ENCODE measurements at places on chromosomes 5 and 9.

- DNase-seq, result no peak
These were observed 1008.9 kb downstream of the EFNA5 start for GRCh38 chr5:106661866-106662265.

GRCh38 chr5:66144834-66145390 lies 812 bp downstream of the SREK1 start:
- no peak for DNase-seq

DNA sequence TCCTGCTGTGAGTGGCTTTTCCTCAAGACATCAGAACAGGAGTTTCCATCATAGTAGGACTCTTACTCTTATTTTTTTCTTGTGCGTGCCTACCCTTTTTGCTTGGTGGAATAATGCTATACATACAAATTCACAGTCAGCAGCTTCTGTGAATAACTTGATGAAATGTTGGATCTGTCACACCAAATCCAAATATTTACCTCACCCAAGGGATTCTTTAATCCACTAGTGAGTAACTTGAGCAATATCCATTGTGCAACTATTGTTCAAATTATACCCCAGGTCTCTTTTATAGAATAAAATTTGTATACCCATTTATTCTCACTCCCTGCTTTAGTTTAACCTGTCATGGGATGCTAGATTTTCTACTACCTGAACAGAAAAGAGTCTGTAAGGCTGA lies 1078.3 kb upstream of the EDIL3 start:
- no peak for DNase-seq

DNA sequence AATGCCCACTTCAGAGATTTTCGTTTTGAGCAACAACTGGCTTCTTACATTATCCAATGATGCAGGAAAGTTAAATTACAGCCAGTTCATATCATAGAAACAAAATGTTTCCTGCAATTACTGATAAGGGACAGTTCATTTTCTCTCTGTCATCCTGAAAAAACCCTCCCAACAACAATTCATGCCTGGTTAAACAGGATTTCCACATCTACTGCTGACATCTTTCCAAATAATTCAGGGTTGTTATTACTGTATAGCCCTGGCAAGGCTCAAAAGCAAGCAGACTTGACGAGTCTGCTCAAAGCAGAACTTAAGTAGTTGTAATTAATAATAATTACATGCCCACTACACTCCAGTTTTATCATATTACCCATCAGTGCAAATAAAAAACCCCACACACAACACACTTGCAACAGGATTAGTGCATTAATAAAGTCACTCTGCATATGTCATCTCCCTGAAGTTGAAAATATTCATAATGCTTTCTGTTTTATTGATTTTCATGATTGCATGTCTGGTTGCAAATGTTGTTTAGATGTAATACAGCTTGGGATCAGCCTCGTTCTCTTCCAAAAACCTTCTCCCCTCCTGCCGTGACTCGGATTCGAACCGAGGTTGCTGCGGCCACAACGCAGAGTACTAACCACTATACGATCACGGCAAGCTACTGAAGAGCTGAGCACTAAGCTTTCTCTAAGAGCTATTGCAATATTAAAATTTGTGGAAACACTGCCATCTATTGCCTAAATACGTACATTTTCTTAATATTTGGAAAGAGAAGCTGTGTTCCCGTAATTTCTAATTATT lies 119.6 kb upstream of the NFIB start:
- no peak for DNase-seq

DNA sequence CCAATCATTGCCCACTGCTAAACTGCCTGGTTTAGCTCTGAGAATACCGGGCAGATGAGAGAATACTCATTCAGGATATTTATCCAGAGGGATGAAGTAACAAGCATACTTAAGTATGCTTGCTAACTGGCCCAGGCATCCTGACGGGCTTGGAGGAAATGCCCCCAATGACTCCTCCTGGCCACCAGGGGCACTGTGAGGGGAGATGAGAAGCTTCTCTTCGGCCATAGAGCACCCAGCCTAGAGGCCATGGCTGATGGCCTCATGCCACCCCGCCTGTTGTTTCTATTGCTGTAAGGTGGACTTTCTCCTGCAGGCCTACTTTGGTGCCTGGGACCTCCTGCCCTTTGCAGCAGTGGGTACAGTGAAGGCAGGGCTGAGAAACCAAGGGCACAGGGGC lies 134.5 kb upstream of the FSTL4 start:
- DNase-seq, result peak; percentile 23

GRCh38 chr9:97758334-97758916 lies 61.3 kb upstream of the XPA start:
- no peak for DNase-seq

DNA sequence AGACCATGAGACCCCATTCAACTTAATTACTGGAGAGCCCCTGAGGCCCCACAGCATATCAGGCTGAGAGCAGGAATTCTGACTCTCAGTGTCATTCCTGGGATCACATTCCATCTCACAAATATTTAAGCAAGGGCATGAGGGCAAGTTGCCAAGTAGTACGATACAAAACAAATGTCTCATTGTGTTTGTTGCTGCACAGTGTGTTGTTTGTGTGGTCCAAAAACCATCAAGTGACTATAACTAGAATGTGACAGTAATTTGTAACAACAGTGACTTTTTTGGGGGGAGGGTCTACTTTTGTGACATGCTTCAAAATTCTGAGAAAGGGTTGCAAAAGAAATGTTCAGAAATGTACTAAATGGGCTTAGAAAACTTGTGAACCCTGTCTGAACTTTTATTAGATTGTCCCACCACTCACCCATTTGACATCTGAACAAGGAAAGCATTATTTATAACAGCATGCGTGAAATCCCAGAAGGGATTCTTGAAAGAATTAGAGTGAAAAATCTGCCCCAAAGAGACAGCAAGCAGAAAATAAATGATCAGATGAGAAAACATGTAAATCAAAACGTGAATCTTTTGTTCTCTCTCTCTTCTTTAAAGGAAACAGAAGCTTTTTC lies 347.0 kb downstream of the NTRK2 start:
- no peak for DNase-seq

- no peak for DNase-seq
These were observed 103.0 kb downstream of the SPATA31D1 start for GRCh38 chr9:82091610-82092009.

DNA sequence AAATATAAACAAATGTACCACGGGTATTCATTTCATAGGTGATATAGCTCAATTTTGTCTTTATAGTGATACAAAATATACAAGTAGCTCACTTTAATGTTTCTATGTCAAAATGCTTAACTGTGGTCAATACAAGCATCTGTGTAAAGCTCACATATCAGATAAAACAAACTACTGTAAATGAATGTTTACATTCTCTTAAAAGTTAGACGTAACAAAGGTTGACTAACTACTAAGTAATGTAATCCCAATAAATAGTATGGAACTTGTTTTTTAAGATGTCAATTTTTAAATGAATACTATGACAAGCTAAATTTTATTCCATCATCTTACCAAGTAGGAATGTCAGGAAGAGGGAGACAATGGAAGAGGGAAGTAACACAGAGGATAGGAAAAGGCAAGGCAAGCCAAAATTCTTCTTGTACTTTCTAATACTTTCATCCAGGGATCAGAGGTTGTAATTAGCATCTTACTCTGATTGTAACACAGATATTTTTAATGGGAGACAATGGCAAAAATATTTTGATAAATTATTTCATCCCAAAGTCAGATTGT lies 105.5 kb downstream of the STRBP start:
- no peak for DNase-seq

GRCh38 chr9:135144581-135145170 lies 57.2 kb downstream of the OLFM1 start:
- no peak for DNase-seq

- no peak for DNase-seq
These were observed 195.1 kb downstream of the SMARCA2 start for GRCh38 chr9:2210201-2210600.

DNA sequence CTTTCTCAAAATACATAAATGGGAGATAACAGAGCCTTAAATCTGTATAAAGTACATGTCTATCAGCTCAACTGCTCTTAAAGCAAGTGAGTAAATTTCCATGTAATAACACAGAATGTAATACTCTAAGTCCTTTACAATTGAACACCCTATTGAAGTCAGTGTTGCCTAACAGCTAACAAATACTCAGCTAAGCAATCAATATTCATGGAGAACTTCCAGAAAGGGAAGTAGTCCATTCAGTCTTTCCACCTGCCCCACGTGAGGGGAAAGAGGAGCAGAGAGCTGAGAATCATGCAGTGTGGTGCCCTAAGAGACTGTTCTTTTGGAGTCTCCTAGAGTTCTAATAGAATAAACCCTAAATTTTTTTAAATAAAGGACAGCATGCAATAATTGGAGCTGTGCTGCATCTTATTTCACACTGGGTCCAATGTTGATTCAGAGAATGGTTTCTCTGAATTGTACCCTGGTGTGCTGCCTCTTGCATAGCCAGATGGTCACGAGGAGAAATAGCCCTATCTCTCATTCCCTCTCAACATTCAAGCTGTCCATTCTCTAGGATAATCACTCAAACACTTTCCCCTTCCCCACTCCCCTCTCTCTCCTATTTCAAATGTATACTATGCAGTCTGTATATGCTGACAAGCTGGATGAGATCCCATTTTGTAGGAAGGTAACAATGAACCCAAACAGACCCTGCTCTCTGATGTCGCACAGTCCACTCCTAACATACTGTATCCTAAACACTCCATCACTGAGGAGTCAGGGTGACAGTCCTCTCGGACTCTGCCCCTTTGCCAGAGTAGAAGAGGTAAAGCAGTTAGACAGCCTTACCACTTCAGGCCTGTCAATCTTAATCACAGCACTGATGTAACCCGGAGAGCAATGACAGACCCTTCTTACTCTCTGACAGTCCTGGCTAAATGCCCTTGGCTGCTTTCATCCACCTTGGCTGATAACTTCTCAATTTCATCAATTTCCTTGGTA lies 134.8 kb downstream of the EPB41L4A start:
- DNase-seq, result no peak

DNA sequence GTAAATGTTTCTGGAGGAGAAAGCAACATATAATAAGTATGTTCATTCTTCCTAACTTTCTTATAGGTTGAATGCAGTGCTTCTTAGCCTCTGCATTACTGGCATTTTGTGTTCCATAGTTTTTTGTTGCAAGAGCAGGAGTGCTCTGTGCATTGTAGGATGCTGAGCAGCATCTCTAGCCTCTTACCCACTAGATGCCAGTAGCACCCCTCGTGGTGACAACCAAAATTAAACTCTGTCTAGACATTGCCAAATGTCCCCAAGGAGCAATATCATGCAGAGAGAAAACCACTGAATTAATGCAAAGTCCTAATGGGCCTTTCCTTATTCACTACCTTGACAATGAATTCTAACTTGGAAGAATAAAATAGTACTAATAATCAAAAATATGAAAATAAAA lies 147.0 kb downstream of the GLIS3 start:
- DNase-seq, result no peak

GRCh38 chr5:143362664-143363227 lies 40.7 kb downstream of the NR3C1 start:
- no peak for DNase-seq

DNA sequence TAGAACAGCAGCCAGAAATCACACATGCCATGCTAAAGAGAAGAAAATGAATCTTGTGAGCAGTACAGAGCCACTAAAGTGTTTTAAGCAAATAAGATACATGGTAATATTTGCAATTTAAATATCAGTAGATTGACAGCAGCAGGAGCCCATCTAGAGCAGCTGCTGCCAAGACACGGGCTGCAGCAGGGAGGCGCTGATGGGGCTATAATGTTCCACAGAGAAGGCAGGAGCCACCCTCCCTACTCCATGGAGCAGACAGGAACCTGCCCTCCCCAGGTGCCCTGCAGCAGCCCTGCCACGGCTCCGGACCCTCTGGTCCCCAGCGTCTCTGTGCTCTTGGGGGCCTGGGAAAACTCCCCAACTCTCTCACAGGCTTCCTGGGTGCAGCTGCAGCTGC lies 224.1 kb upstream of the ISL1 start:
- no peak for DNase-seq

- peak; percentile 17 for DNase-seq
These were observed 1.7 kb downstream of the TRIO start for GRCh38 chr5:14144586-14145434.

- no peak for DNase-seq
These were observed 368.4 kb downstream of the CDH18 start for GRCh38 chr5:19619571-19619970.

- no peak for DNase-seq
These were observed 8.9 kb downstream of the IFNE start for GRCh38 chr9:21473236-21473635.

GRCh38 chr9:18350036-18350435 lies 123.9 kb upstream of the ADAMTSL1 start:
- DNase-seq, result no peak

DNA sequence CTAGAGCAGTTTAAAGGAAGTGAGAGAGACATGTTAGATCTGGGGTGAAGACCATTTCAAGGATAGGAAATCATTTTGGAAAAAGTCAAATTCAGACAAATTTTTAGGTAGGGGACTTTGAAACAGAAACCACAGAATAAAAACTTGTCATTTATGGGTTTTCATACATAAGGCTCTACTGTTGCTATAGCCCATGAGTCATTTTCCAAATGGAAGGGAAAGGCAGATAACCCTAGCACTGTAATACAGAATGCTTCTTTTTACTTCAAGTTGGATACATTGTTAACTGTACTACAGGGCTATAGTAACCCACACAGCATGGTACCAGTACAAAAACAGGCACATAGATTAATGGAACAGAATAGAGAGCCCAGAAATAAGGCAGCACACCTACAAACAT lies 455.4 kb downstream of the EBF1 start:
- no peak for DNase-seq

GRCh38 chr5:133262690-133263089 lies 210.9 kb downstream of the HSPA4 start:
- no peak for DNase-seq

- no peak for DNase-seq
These were observed 415.7 kb downstream of the PLK2 start for GRCh38 chr5:58044166-58044565.

- DNase-seq, result no peak
These were observed 11.8 kb upstream of the ZDHHC11 start for GRCh38 chr5:862367-863243.

- DNase-seq, result no peak
These were observed 126.4 kb upstream of the SLC12A2 start for GRCh38 chr5:127957183-127957582.

DNA sequence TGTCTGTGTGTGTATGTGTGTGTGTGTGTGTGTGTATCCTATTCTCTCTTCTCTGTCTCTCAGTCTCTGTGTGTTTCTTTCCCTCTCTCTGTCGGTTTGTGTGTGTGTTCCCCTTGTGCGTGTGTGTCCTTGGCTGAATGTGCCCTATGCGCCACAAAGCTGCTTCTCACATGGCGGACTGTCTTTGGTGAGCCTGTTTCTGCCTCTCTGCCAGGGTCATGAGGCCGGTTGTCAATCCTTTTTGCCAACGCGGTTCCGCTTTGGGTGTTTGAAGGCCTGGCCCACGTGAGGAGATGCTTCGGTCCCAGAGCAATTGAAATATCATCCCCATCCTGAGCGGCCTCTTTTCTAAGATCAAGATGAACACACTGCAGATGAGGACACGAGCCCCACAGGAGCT lies 476.0 kb downstream of the SPATA31A7 start:
- DNase-seq, result no peak

- no peak for DNase-seq
These were observed 383.5 kb downstream of the RASEF start for GRCh38 chr9:82679472-82679871.

All from activated CD4-positive, alpha-beta T cell treated with anti-CD3 and anti-CD28 coated beads, Interleukin-2, amount 50 U/mL, for 48 hours (primary cell).